ENCODE measurements at places on chromosomes 13 and 19.

DNA sequence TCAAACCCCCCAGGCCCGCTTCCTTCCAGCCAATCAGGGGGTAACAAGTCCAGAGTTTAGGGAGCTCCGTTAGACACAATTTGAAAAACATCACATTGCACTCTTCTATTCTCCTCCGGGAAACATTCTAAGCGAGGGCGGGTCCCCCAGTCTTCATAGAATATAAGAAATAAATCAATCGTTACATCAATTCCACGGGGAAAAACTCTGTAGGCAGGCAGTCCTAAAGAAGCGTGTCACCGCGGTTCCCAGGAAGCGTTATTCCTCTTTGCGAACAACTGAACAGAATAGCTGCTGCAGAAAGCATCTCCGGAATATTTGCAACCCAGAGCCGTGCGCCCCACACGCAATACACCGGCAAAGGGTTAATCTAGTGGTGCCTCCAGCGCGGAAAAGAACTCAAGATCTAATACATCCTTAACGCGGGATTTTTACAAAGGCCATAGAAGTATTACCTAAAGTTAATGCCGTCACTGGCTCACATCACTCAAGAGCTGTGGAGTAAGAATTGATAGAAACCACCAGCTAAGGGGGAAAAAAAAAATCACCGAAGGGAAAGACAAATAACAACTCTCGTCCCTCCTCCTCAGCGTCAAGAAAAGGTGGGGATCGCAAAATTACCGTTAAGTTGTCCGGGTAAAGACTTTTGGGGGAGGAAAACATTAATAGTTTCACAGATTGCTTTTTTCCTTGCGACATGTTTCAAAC is 65.1 kb downstream of the KCNRG start:
- no peak for DNase-seq

- DNase-seq: no peak
Observed at GRCh38 chr13:111353508-111353907, 33.1 kb downstream of the TEX29 start.

GRCh38 chr13:103276775-103277498 is 210.7 kb upstream of the SLC10A2 start:
- DNase-seq: no peak

DNA sequence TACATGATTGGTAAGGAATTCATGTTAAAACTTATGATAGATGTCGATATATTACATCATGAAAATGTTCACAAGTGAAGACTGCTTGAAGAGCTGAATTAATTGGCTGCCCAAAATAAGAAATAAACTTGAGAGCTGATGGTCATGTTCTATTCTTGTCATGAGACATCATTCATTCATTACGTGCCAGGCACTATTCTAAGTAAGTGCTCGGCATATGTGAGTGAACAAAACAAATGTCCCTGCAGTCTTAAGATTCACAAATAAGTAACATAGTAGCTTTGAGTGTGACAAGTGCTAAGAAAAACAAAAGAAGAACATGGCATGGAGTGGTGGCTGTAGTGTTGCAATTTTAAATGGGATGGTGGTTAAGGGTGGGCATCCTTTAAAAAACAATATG is 329.3 kb downstream of the SUCLA2 start:
- DNase-seq: no peak

DNA sequence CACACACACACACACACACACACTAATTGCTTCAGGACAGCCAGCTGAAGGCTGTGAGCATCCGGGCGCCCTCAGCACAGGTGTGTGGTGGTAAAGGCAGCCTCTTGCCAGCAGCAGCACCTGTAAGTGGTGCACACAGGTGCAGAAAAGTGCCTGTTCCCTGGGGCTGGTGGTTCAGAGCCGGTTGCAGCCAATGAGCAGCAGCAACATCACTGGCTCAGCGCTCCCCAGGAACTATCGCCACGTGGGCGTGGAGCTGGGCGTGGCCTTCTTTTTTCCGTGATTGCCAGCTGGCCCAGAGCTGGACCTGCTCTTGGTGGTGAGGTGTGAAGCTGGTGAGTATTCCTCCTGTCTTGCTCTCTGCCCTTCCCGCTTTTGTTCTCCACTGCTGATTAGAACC is at the start of gene NLRP5:
Gene NLRP5 (plus strand): TSS at position 289 of the 400 bp plus-strand sequence.
- DNase-seq: no peak

DNA sequence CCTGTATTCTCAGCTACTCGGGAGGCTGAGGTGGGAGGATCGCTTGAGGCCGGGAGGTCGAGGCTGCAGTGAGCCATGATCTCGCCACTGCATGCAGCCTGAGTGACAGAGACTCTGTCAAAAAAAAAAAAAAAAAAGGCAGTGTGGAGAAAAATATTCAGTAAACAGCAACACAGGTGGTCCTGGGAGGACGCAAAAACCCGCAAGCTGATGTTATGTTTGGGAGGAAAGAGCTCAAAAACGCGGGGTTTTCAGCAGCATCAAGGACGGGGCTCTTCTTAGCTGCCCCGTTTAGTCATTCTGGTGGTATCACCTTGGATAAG is 599 bp upstream of the ZNF784 start:
- DNase-seq: no peak

DNA sequence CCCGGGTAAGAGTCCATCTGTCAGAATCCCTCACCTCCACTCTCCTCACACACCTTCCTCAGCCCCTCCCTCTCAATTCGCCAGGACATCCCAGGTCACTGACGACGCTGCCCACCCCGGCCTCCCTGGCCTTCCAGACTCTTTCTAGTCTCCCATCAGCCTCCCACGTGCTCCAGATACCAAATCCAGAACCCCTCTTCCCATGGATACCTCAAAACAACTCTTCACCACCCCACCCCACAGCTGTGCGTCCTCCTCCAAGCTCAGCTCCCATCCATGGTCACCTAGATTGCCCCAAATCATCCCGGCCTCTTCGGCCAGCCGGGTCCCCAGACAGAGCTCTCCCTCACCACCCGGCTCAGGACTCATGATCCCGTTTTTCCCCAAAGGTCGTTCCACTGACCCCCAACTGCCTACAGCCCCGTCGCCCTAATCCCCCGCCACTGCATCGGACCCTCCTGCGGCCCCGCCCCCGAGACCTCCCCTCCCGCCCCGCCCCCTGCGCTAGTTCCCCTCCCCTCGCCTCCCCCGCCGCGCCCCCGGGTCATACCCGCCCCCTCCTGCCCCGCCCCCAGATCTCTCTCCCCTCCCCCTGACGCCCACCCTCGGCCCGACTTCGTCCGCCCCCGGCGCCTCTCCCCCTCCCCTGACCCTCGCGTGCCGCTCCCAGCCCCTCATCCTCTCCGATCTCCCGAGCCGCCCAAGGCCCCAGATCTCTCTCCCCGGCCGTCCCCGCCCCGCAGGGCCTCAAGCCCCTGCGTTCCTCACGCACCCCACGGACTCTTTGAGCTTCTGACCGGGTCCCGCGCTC is 546 bp downstream of the UBXN6 start:
- DNase-seq: no peak

DNA sequence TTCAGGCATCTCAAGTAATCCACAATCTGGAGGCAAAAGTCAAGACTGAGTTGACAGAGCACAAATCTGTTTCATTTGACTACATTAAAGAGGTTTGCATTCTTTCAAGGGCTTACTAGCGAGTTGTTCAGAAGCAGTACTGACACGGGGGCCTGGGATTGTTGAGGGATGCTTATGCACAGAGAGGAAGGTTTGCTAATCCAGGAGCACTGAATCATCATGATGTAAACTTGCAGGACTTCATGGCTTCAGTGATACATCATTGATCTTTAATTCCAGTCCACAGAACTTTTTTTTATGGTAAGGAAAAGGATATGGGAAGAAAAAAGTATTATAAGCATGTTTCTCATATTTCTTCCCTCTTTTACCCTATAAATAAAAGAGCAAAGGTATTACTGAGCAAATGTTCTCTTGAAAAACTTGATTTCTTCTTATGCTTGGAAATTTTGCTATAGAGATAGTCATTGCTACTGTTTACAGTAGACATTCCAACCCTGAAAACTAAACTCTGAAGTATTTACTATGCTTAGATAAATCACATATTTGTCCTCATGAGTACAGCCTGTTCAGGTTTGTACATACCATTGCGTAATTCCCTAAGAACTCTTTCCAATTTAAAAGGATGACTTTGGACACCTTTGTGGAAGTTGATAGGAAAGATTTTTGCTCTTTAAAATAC is 65.8 kb upstream of the KPNA3 start:
- no peak for DNase-seq

DNA sequence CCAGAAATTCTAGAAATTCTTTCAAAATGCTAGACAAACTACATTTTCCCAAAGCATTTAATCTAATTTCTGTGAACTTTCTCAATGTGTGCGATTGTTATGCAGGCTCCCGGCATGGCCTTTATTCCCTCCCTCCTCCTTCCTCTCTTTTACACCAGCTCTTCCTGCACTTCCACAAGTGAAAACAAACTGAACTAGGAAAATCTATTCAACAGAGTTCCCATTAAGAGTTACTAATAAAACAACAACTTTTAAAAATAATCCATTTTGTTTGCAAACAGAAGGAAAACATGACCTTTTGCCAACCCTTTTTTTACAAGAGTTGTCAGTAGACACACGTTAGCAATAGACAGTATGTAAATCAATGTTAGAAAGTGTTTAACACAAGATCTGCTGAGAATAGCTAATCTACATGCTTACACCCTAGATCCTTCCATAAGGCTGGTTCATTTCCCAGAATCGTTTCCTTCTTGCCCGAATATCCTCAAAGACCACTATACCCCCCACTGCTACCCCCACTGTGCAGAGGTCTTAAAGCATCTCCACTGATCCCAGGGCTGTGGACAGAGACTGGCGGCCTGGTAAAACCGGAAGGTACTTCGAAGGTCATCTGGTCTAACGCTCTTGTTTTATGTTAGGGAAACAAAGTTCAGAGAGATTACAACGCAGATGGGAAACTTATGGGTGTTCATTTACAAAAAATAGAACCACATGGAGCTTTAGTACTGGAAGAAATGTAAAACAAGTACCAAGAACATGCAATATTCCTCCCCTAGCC is 98.0 kb downstream of the FOXO1 start:
- DNase-seq: no peak

DNA sequence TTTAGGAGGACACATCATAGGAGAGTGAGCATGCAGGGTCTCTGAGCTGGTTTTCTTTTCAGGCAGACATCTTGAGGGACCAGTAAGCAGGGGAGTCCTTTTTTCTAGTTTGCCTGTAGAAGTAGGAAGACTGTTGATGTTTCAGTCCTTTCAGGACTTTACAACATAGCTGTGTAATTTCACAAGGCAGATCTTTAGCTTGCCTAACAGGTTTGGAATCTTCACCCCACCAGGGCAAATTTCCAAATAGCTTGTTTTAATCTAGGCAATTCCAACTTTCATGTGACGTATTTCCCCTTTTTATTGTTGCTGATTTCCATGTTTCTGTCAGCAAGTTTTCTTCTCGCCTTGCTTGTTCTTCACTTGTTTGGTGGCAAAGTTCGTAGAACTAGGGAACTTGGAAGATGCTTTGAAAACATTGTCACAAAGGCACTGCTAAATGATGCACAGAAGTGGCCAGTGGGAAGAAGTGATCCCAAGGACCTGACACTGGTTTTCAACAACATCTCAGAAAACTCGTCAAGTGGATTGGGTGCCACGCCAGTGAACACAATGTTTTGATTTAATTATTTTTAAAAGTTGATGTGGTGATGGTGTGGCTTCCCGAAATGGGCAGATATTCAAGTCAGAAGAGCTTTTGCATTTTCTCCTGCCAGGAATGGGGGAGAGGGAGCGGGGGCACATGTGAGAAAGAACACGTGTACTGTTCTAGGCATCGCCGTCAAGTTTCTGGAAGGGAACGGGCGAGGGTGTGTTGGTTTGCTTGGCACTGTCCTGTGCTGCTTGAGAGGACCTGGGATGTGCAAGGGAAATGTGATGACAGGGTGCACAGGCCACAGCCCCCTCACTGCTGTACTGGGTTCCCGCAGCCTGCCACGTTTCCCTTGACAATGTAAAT is 418.6 kb downstream of the OXGR1 start:
- DNase-seq: no peak

GRCh38 chr19:8355631-8356402 is 8.1 kb upstream of the ANGPTL4 start:
- DNase-seq: peak; percentile 92

DNA sequence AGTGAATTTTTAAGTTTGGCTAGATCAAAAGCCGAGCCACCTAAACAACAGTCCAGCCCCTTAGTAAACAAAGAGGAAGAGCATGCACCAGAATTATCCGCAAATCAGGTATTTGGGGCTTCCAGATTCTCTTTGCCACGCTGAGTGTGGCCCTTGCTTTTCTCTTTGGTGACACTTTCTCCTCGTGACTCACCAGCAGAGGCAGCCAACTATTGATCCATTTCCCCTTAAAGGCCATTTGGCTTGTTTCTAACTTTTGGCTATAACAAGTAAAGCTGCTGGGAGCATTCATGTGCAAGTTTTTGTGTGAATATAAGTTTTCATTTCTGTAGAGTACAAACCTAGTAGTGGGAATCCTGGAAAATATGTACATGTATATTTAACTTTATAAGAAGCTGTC is 17.6 kb upstream of the WDR88 start:
- no peak for DNase-seq

- no peak for DNase-seq
Observed at GRCh38 chr13:26029581-26030136, 22.2 kb downstream of the SHISA2 start.

DNA sequence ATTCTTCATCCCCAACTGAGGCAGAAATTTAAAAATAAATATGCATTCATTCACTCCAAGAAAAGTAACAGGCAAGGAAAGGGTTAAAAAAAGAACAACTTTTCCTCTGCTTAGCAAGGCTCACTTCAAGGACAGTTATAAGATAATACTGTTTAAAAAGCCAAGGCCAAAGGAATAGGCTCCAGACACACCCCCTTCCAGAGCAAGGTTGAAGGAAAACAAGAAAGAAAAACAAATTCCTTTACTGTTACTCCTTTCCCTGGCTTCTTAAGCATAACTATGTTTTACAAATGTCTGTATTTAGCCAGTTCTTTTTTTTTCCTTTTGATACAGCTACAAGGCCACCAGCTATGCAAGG is 8.5 kb downstream of the SIGLEC11 start:
- DNase-seq: no peak

DNA sequence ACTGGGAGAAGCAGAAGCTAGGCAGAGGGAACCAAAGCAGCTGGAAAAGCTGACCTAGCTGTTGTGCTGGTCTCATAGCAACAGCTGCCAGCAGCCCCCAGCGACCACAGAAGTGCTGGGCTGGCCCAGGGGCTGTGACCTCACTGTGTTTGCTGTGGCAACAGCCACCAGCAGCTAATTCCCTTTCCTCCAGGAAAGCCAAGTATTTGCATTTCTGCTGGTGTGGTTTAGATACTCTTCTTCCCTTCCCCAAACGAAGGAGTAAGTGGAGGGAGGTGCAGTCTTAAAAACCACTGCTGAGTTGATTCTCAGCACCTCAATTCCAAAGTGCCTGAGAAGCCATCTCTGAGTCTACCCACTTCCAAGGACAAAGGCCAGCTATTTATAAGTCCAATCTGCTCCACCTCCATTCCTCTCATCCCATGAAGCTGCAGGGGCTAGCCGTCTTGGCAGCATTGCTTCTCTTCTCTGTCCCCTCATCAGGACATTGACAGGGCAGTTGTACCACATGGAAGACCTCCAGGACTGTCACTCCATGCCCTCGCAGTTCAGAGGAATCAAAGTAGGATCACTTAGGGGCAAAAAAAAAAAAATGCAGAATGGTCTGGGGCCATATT is 11.5 kb upstream of the CCDC97 start:
- DNase-seq: peak; percentile 89

GRCh38 chr13:27617881-27618321 is 2.4 kb downstream of the LNX2 start:
- DNase-seq: no peak

GRCh38 chr13:59345311-59345710 is 818.4 kb downstream of the DIAPH3 start:
- DNase-seq: no peak

- peak; percentile 75 for DNase-seq
Observed at GRCh38 chr13:87671031-87671752, at the start of gene SLITRK5. TSS of gene SLITRK5 (plus strand) at chr13:87671371. CDS start at chr13:87675389, 4,018 bp downstream.

- no peak for DNase-seq
Observed at GRCh38 chr13:113145496-113145895, 13.0 kb upstream of the PROZ start.

GRCh38 chr13:97027162-97027554 is 32.9 kb upstream of the OXGR1 start:
- DNase-seq: no peak
